Mammary microvascular endothelial cell (primary cell): ENCODE measurements at places on chromosomes 7 and 10. TPM values are rescaled to one million over a fixed set of nuclear protein-coding genes. Genes with fewer than 3 reads are reported as not detected.

Gene BAMBI
- 1.1 and 1.6 TPM in 2 replicates for total RNA-seq

Gene ZNF117
- 5.0 and 5.9 TPM in 2 replicates for total RNA-seq

Gene TCF7L2
- total RNA-seq = 2.9 and 3.2 TPM in 2 replicates

Gene NPY4R
- not detected in 2 replicates for total RNA-seq

Gene EGFR
- 3.1 and 3.5 TPM in 2 replicates for total RNA-seq

Gene FAM221A
- total RNA-seq = 2.8 and 2.9 TPM in 2 replicates

Gene PALD1
- 31.8 and 32.5 TPM in 2 replicates for total RNA-seq

Gene GJD4
- total RNA-seq = not detected in 2 replicates

Gene GSTO2
- total RNA-seq = 0.30 and 0.33 TPM in 2 replicates

Gene CALD1
- 120 and 124 TPM in 2 replicates for total RNA-seq

Gene SORCS1
- not detected in 2 replicates for total RNA-seq

Gene CALML5
- not detected in 2 replicates for total RNA-seq

Gene RBP4
- not detected in 2 replicates for total RNA-seq
